ENCODE measurements at places on chromosomes 12 and 14.

DNA sequence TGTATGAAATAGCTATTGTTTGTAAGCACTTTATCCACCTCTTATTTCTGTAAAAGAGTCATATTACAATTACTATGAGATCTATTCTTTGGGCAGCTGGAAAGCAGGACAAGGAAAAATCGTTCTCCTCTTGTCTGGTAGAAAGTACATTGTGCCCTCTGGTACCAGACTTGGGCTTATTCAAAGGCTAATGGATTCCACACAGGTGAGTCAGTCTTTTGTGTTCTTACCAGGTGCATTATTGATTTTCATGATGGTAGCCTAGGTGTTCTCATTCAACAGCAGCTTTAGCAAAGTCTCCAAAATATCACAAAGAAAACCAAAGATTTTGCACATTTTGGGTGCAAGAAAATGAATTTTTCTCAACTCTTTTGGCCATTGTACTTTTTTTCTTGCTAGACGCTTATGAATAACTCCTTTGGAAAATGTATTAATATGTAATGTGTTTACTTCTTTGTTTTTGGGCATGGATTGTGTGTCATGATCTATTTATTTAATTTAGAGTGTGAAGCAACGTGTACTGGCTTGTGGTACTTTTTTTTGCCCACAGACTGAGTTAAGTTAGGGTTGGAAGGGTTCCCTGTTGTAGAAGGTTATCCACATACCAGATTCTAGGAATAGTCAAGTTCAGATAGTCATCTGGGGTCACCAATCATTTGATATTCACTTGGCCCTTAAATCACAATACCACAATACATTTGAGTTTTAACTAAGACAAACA, 26.2 kb downstream of the MNAT1 start:
- DNase-seq: no peak

DNA sequence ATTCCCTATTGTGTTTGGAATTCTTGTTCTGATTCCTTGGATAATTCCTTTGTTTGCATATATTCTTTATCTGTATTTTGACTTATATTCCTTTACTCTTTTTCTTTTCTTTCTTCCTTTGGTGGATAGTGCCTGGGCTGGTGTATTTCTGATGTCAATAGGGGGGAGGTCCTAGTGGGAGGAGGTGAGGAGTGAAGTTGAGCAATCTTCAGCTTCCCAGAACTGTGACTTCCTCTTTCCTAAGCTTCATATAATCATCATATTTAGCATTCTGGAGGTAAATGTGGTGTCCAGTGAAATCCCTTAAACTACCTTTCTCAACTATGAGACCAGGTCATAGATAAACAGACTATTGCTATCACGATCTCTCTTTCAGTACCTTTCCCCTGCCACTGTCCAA, 29.6 kb upstream of the TBPL2 start:
- DNase-seq: no peak

DNA sequence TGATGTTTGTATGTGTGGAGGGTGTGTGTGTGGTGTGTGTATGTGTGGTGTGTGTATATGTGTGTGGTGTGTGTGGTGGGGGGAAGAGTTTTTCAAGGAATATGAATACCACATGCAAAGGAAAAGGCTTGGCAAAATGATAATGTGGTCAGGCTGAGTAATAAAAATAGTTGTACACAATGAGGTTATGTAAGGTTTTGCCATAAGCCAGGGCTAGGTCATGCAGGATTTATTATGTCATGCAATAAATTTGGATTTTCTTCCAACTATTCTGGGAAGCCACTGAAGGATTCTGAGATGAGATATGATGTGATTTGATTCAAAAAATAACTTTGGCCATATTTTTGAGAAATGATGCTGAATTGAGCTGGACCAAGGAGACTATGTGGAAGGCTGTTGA, 1191.6 kb upstream of the SEL1L start:
- no peak for DNase-seq

- DNase-seq: no peak
Observed at GRCh38 chr14:104030958-104031357, 54.5 kb upstream of the ASPG start.

GRCh38 chr12:66120477-66120876, 10.1 kb downstream of the LLPH start:
- no peak for DNase-seq

GRCh38 chr14:94679106-94679810, 67.1 kb downstream of the SERPINA3 start:
- no peak for DNase-seq

DNA sequence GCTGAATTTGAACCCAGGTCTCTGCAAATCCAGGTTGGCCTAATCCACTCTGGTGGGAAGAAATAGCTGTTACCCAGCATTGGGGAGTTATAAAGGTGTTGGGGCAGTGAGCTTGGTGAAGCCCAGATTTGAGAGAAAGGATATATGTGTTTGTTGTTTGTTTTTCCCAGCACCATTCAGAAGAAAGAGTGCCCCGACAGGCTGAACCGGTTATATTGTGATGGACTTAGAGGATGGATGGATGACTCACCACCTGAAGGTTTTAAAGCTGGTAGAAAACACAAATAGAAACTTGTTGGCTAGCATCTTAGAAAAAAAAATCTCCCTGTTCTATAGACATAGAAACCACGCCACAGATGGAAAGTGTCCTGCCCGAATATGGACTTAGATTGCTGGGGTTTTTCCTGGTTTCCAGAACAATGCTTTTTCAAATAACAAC, 404.6 kb downstream of the MED13L start:
- no peak for DNase-seq

DNA sequence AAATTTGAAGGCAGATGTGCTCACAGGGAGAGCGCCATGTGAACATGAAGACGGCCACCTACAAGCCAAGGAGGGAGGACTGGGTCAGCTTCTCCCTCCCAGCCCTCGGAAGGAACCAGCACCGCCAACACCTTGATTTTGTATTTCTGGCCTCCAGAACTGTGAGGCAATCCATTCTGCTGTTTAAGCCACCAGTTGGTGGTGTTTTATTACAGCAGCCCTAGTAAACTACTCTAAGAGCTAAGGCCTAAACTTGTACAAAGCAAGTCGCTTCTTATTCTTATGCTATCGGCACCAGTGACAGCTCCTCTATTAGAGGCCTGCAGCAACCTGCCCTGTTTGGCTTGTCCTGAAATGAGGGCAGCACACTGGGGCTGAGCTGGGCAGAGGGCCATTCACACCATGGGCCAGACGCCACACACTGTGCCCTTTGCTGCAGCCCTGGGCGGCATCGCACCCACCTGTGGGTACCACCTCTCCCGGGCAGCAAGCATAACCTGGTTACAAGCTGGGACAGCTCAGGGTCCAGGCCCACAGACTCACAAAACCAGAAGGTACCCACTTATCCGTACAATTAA, 62.7 kb downstream of the NOS1 start:
- DNase-seq: no peak

DNA sequence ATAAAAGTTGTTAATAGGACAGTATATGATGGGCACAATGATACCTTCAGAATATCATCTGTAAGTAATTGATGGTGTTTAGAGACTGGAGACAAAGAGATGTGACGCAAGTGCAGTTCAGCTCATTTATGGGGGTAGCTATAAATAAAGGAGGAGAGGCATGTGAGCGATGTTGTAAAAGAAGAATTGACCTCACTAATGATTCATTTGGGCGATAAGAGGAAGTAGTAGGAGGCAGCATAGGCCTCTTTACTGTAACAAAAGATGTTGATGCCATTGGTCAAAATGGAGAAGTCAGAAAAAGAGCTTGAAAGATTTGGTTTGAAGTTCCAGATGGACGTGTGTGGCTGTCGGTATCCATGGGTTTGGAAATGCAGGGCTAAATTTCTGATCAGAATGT, 70.0 kb downstream of the FLRT2 start:
- no peak for DNase-seq

DNA sequence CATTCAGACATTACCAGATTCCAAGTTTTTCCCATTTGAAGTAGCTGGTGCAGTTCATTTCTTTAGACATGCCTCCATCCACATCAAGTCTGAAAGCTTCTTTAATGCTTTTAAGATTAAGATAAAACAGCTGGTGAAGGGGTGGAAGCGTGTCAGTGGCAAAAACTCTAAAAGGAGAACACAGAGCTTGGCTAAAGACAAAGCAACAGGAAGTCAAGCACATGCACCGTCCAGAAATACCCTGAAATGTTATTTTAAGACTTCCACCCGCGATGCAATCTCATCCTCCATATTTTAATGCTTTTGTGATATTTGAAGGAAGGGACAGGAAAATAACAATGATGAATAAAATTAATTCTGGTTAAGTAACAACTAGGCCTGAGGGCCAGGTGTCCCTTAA, 31.8 kb downstream of the PPM1H start:
- DNase-seq: no peak

- no peak for DNase-seq
Observed at GRCh38 chr14:53840444-53840843, 116.2 kb downstream of the BMP4 start.

DNA sequence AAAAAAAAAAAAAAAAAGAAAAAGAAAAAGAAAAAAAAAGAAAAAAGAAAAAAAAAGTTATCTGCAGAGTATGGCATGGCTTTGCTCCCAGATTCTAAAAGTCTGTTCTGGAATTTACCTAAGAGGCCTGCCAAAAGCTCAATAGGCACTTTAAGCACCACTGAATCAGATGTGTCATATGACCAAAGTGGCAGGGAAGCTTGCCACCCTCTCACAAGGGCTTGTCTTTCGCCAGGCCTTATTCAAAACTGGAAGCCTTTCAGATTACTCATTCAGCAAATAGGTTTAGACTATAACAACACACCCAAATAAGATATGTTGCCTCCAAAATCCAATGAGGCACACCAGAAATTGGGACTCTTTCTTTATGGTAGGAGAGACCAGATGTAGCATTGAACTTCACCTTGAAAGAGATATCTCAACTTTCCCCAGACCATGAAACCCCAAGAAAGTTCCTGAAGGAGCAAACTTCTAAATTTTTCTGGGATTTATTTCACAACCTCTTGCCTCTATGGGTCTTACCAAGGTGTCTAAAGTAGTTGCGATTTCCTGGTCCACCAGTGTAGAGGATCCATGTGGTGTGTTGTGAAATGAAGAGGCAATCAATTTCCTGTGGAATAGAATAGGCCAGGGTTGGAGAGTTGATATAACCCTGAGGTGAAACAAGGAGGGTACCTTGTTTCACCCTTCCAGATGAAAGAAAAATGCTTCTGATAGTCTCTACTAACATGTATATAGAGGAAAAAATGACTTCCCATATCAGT, 218.8 kb downstream of the DAD1 start:
- no peak for DNase-seq
